Midbrain (tissue), 1 donor: ENCODE measurements at places on chromosomes 5 and 9.

DNA sequence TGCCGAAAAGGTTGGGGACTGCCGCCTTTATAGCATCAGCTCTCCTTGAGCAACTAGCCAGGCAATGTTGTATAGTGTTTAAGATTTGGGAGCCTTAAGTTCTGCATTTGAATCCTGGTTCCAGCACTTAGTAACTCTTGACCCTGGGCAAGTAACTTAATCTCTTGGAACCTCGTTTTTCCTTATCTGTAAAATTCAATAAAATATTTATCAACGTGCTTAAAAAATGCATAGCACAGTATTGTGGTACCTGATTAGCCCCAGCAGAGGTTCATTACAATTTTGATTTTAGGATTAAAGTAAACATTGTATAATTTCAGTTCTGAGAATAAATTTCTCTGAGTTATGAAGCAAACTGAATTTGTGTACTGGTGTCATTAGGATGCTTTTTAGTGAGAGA lies 66.4 kb downstream of the ZSWIM6 start:
- no peak for DNase-seq

GRCh38 chr9:35324966-35325365 lies 163.2 kb downstream of the UNC13B start:
- no peak for DNase-seq

DNA sequence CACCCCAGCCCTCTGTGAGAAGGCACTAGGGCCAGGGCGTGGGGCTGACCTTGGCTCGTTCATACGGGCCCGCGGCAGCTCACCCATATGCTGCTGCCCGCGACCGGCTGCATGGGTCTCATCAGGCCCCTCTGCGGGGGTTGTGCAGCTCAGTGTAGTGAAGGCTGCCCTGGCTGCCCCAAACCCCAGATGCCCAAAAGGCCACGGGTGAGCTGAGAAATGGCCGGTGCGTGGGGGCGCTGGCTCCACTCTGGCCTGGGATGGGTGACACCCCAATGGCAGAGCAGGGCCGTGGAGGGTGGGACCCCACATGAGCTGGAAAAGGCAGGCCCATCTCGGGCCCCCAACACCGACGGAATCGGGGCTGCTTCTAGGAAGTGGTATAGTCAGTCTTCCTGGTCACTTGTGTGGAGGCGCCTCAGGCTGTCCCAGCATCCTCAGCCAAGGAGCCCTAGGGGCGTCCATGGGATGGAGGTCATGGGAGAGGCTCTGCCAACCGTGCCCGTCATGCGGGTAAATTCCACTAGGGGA lies 19.4 kb upstream of the LRRC14B start:
- DNase-seq: no peak

- no peak for DNase-seq
Measured at GRCh38 chr9:93099551-93100275, 3.7 kb downstream of the CARD19 start.

- DNase-seq: no peak
Measured at GRCh38 chr9:86732514-86733171, 214.7 kb downstream of the GAS1 start.

DNA sequence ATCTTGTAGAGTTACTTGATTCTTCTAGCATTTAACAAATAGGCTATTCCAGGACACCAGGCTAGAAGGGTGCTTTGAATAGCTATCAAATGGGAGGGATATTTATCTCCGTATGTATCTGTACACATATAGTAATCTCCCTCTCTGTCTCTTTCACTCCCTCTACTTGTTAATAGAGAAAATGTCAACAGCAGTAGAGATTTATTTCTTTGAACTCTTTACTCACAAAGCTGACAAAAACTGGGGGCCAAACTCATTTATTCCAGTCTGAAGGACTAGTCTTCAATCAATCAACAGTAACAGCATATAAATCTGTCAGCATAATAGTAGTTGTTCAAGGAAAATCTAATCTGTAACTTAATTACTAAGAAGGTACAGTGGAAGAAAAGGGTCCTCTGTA lies 78.2 kb upstream of the FER start:
- no peak for DNase-seq

GRCh38 chr9:76198336-76198735 lies 195.9 kb downstream of the RFK start:
- DNase-seq: no peak

GRCh38 chr9:97848480-97849237 lies 4.4 kb upstream of the FOXE1 start:
- DNase-seq: no peak

GRCh38 chr9:78811622-78812276 lies 514.8 kb downstream of the PSAT1 start:
- no peak for DNase-seq

DNA sequence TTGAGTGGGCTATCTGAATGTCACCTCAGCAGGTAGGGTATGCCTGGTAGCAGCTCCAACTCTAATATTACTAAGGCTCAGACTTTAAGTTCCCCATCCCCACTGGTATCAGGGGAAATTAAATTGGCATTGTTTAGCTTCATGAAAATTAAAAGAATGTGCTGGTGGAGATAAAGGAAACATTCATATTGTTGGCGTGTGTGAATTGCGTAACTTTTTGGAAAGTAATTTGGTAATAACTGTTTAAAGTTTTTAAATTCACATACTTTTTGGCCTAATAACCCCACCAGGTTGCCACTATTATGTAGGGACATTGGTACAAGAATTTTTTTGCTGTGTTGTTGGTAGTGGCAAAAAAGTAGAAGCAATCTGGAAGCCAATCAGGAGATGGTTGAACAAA lies 29.4 kb downstream of the TNPO1 start:
- no peak for DNase-seq
